ENCODE measurements at places on chromosomes 11 and 22.

- no peak for DNase-seq
Observed at GRCh38 chr22:24435861-24436371, 8.5 kb downstream of the ADORA2A start.

GRCh38 chr11:47163193-47163592, 13.5 kb downstream of the ARFGAP2 start:
- DNase-seq = no peak

DNA sequence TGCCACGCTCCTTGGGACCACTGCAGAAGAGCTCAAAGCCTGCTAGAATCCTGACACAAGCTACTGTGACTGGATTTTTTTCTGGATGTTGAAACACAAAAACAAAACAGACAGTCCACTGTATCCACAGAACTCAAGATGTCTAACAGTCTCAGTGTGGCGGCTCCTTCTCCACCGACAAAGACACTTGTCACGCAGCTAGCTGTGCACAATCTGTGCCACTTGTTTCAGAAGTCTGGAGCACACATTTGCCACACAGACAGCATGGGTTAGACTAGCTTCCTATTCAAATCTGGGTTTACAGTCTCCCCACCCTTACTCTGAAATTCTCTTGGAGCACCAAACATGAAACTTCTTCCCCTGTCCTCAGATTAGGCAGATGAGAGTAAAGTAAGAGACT, 99.2 kb downstream of the GALNT18 start:
- DNase-seq = no peak

GRCh38 chr11:130585545-130585944, 137.1 kb downstream of the ADAMTS15 start:
- no peak for DNase-seq

- no peak for DNase-seq
Observed at GRCh38 chr22:44332946-44333345, 20.2 kb upstream of the SHISAL1 start.

GRCh38 chr11:85903406-85903805, 48.2 kb downstream of the CCDC83 start:
- no peak for DNase-seq

DNA sequence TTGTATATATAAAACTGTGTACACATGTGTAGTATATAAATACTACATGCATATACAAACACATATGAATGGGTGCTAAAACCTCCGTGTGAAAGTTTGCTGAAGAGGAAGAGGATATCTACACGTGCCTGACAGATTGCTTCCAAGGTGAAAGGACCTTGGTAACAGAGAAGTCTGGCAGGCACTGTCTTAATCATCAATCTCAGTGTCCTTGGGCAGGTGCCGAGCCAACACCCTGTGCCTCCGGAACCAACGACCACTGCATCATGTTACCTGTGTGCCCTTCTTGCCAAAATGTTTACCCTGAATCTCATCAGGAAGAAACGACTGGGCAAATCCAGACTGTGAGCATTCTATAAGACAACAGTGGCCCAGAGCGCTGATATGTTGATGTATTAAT, 15.0 kb downstream of the NAP1L4 start:
- no peak for DNase-seq

Data from stimulated activated naive CD4-positive, alpha-beta T cell treated with Interleukin-2 at 50 U/mL for 16 hours (primary cell).